ENCODE measurements at places on chromosomes 3 and 15.

GRCh38 chr3:111846039-111846438 lies 13.0 kb upstream of the PHLDB2 start:
- DNase-seq = no peak

GRCh38 chr3:44680921-44681455 lies 31.5 kb upstream of the ZNF502 start:
- DNase-seq = no peak

DNA sequence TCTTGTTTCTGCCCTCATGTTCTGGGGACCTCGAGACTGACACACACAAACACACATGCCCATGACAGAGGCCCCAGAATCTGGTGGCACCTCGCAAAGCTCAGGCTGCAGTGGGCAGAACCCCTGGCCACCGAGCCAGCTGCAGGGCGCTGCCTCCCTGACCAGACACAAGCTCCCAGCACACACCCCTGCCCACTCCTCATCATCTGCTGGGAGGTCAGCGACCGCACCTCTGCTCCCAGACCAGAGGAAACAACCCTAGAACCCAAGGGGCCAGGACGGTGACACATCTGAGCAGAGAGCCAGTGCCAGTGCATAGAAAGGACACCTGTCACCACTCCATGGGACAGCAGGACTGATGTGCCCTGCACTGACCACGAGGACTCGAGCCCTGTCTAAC lies 43.2 kb downstream of the HMCES start:
- no peak for DNase-seq

- DNase-seq = no peak
Measured at GRCh38 chr15:60477164-60477563, 1.8 kb downstream of the ICE2 start.

DNA sequence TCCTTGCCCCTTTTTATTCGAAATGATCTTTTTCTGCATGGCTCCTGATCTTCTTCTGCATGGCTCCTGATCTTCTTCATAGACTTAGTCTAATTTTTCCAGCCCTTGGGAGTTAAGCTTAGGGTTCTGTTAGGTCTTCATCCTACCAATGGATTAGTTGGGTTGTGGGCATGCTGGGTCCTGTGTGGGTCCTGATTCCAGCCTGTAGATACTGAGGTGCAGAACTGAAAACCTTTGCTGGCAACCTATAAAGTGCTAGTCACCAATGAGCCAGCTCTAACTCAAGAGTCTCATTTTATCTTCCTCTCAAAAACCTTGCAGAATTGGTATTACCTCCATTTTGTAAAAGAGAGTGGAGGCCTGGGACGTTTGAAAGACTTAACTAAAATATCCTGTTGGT lies 229.2 kb downstream of the CLSTN2 start:
- DNase-seq = no peak

DNA sequence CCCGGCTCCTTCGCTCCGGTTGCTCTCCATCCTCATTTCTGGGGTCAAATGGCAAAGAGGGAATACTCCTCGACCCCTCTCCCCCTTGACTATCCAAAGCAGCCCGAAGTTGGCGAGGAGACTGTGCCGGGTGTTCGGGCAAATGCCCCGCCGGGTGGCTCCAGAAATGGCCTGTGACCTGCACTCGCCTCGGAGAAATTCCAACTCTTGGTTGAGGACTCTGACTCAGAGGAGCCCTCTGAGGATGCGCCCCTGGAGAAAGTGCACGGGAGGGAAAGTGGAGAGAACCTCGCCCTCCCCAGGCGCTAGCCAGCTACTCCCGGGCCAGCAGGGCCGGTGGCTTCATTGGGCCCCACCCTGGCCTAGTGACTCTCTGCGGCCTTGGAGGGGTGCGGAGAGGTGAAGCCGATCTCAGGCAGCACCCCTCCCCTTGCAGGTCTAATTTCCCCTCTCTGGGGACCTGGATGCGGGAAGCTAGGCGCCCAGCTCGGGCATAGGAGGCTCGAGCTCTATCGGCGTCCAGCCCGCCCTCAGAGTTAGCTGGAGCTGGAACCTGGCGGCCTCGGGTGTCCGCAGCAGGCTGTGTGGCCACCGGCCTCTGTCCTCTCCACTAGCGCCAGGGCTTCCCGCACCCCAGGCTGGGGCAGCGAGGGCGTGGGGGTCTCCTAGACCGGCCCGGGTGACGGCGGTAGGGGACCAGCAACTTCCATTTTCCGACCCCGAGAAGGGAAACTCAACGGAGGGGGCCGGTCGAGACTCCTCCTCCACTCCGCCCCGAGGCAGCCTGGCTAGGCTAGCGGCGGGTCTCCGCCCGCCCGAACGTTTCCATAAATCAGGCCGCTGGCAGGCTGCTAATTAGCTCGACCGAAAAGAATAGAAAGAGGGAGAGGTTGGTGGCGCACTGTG lies 29.4 kb downstream of the NR2F2 start:
- no peak for DNase-seq

GRCh38 chr3:99776516-99777209 lies 41.0 kb upstream of the CMSS1 start:
- DNase-seq = no peak

- no peak for DNase-seq
Measured at GRCh38 chr3:34200576-34200975, 402.1 kb downstream of the PDCD6IP start.

DNA sequence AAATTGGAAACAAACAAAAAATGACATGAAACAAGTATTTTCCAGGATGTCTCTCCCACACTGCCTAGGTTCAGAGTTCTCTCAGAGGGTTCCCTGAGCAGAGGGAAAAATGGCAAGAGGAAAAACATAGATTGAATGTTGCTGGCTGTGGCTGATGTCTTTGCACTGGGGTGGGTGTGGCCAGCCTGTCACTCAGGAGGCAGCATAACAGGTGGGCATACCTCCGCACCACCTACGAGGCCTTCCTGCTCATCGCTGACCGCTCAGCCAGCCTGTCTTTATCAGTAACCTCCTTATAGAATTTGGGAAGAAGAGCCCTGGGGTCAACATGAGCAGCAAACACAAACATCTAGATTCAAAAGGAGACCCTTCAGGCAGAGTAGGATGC lies 216.6 kb upstream of the UMPS start:
- DNase-seq = no peak

DNA sequence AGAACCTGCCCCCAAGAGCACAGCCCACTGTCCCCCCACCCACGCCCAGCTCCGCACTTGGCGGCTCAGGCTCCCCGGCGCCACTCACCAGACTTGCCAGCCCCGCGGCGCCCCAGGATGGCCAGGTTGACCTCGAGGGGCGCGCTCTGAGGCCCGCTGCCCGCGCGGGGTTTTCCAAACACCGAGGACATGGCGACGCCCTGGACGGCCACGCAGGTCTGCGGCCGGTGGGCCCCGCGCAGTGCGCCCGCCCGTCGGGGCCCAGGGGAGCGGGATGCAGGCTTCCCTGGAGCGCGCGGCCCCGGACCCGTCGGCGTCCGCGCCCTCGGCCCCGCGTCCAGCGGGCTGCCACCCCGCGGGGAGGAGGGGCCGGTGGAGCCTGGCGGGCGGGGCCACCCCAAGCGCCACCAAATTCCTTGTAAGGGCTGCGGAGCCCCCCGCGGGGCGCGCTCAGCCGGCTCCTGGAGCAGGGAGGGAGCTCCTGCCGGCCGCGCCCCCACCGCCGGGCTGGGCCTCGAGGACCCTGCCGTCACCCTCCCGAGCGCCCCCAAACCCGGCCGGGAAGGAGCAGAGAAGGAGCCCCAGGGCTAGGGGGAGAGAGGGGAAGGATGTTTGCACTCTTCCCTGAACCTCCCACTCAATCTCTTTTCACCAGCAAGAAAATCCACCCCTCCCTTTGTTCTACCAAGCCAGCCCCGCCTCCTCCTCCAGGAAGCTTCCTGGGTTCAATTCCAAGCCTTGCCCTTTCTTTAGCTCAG lies at the start of gene RASL12:
TSS of gene RASL12 (minus strand) at position 347 of the 758 bp plus-strand sequence. CDS start at position 191, 156 bp downstream.
- no peak for DNase-seq

DNA sequence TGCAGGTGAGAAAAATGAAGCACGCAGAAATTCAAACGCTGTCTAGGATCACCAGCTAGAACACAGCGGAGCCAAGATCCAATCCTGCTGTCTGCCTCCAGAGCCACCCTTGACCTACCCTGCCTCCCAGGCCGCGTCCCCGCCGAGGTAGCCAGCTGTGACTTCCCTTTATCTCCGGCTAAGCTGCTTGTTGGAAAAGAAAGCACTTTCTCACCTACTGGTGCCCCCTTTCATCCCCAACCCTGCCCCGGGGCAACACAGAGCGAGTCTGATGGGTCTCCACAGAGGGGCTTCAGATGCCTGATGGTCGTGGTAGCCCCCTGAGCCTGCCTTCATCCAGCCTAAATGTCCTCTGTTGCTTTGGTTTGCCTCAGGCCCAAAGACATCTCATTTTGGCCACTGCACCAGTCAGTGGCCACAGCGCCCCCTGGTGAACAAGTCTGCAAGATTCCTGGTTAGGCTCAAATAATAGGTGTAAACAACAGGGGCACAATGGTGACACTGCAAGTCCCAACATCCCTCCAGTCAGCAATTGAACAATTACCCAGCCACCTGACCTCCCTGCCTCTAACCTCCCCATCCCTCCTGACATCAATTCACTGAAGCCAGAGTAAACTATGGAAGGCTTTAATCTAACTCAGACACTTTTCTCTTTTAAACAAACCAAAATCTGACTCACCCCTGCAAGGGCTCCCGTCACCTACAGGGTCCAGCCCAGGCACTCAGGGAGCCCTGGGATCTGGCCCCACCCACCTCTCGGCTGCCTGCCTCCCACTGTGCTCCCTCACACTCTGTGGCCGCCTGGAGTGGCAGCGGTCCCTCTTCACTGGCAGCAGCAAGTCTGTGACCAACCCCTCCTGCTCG lies 27.3 kb upstream of the BCL2L10 start:
- DNase-seq = no peak

GRCh38 chr3:64958199-64958843 lies 270.5 kb upstream of the ADAMTS9 start:
- no peak for DNase-seq

GRCh38 chr3:171812811-171813210 lies 2.5 kb upstream of the PLD1 start:
- no peak for DNase-seq

GRCh38 chr15:56353119-56353518 lies 12.1 kb upstream of the TEX9 start:
- no peak for DNase-seq

GRCh38 chr15:49164865-49165264 lies 5.2 kb upstream of the GALK2 start:
- DNase-seq = no peak

DNA sequence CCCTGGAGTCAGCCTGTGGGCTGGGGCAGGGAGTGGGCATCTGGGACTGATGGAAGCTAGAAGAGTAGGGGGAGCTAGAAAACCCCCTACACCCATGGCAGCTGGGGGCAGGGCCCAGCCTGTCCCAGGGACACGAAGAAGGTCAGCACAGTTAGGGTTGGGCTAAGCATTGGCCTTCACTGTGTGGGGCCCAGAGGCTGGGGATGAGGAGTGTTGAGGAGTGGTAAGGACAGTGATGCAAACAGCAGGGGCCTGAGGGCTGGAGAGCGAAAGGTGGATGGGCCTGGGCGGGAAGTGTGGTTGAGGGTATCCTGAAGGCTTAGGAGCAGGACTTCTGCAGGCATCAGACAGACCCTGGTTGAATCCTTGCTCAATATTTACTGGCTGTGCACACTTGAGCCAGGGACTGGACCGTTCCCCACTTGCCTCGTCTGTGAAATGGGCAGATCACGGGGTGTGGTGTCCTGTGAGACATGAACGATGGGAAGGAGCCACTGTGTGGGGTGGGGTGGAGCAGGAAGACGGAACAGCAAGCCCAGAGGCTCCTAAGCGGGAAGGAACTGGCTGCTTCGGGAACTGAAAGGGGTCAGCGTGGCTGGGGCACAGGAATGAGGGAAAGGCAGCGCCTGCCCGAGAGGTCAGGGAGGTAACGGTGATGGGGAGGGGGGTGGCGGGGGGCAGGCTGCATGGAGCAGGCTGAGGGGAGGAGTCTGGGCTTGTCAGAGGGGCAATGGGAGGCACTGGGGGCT lies 7.3 kb downstream of the PRKCD start:
- DNase-seq = no peak

- DNase-seq = no peak
Measured at GRCh38 chr15:85871545-85871944, 76.8 kb upstream of the KLHL25 start.

DNA sequence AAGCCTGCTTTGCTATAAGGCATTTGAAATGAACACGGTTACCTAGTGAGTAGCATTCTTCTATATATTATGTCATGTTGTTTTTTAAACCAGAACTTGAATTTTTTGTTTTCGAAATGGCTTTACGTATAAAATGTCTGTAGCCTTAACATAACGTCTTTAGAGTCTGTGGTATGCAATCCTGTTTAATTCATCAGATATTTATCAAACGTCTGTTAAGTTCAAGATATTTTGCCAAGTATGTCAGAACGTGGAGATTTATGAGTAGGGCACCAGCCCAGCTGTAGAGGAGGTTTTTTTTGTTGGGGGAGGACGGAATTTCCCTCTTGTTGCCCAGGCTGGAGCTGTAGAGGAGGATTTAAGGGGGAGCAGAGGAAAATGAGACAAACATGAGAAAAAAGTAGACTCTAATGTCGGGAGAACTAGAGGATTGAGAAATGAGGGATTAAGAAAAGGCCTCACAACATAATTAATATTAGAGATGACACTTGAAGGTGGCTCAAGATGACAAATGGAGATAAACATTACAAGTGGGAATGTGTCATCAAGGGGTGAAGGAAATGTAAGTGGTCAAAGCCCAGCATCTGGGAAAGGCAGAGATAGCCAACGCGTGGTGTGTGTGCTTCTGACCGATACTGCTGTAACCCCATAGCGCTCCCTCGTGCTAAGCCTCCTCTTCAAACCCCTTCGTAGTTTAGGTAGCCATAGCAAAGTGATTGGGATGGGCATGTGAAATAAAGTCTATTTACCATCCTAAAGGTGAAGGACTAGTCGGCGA lies 154.0 kb upstream of the GOLGA6L4 start:
- DNase-seq = no peak

GRCh38 chr3:85483986-85484385 lies 525.2 kb downstream of the CADM2 start:
- DNase-seq = no peak

DNA sequence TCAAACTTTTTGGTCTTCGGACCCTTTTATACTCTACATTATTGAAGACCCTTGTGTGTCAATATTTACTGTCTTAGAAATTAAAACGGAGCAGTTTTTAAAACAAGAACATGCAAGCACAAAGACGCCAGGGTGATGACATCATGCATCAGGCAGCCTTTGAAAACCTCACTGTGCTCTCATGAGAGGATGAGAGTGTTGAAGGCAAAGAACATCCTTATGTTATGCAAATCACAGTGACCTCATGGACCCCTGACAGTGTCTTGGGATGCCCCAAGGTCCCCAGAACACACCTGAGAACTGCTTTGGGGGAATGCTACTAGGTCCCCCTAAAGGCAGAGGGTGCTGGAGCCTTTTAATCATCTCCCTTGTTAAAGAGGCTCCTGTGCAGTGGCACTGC lies 51.6 kb downstream of the CHDH start:
- DNase-seq = no peak

All from stimulated activated CD8-positive, alpha-beta memory T cell treated with anti-CD3 and anti-CD28 coated beads, Interleukin-2, amount 100 ng/mL, for 1 hour (primary cell).